ENCODE measurements at places on chromosomes 7 and 10.

DNA sequence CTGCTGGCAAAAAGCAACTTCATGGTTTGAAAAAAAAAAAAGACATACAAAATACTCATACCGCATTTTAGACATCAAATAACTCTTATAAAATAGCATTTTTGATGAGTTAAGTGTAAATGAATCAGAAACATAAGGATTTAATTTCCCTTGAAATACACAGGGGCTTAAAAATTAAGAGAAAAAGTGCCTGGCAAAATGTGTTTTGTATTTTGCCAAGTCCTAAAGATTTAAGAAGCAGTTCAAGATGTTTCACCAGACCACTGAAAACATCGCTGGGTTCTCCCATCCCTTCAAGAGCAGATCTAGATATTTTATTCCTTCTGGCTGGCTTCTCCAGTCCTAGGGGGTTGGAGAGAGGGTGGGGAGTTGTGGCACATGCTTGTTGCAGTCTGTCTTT lies 396.4 kb downstream of the INHBA start:
- DNase-seq = no peak

GRCh38 chr7:93622036-93623033 lies 47.8 kb upstream of the CALCR start:
- DNase-seq = peak; percentile 37

- no peak for DNase-seq
Observed at GRCh38 chr7:46767071-46767470, 814.8 kb downstream of the TNS3 start.

- DNase-seq = no peak
Observed at GRCh38 chr10:102647443-102648268, 3.4 kb downstream of the TRIM8 start.

All from brain microvascular endothelial cell (primary cell).